ENCODE measurements at places on chromosomes 12 and 14.

DNA sequence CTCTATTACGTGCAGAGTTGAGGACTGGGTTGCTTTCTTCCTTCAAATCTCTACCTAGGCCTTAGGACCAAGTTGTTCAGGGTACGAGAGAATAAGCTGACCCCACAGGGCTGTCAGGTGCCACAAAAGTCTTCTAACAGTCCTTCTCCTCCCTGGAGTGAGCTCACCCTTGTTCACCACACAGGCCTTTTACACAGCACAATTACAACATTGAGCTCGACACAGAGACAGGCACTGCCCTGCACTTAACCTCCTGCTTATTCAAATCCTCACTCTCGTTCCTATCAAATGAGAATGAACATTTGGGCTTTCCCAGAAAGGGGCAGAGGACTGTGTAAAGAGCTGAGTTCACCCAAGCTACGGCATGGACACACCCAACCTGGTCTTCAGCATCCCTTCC is 2.4 kb downstream of the GALNT6 start:
- peak; percentile 18 for DNase-seq

DNA sequence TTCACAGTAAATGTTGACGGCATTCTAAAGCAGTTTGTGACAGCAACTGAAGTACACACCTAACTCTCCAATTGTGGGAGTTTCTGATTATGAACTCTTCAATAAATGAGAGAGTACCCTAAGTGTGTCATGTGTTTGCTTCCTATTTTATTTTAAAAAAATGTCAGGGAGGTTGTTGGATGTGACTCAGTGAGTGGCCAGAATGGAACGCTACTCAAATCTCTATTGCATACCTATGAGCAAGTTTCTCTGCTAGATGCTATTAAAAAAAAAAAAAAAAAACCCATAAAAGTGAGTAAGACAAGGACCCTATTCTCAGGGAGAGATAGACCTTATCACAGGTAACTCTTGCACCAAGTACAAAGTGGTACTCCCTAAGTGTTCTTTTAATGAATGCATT is 256.6 kb downstream of the BTG1 start:
- DNase-seq = no peak

DNA sequence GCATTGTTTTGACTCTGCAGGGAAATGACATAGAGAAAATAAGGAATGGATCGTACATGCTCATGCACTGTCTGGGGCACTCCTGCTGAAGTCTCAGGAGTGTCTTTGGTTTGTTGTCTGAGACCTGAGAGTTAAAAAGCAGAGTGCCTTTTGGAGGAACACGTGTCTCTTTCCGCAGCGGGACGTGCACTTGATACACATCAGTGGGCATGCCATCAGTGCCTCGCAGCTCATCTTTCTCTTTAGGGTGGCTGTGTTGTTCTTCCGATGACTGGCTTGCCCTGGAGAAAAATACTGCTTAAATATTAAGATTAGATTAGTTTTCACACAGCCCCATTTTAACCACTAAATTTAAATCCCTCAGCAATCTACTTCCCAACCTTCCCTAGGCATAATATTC is 835.9 kb downstream of the DIO2 start:
- DNase-seq = no peak

DNA sequence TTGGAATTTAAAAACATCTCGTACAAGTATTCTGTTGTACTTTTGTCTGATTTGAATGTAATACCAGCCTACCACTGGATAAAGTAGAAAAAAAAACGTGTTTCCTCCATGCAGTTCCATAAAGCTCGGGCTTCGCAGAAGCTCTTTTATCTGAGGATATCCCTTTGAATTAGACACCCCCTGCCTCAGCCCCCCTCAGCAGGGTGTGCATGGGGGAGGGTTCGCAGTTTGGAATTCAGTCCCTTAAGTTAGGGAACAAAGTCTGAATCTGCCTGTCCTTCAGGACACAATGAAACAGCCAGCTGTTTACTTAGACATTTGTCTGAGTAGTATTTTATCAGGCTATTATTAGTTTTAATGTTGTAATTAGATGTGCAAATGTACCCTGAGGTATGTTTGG is 234.0 kb upstream of the CAND1 start:
- no peak for DNase-seq

GRCh38 chr14:56886471-56887062 is 76.3 kb upstream of the OTX2 start:
- no peak for DNase-seq

- no peak for DNase-seq
Observed at GRCh38 chr12:107225635-107226034, 132.3 kb upstream of the CRY1 start.

- DNase-seq = peak; percentile 78
Observed at GRCh38 chr14:20631880-20632389, 9.6 kb downstream of the OR6S1 start.

- DNase-seq = no peak
Observed at GRCh38 chr12:39144613-39145061, 239.2 kb upstream of the CPNE8 start.

- DNase-seq = no peak
Observed at GRCh38 chr14:65482757-65483438, 70.4 kb downstream of the FUT8 start.

- DNase-seq = no peak
Observed at GRCh38 chr14:65303899-65304222, 108.7 kb upstream of the FUT8 start.

DNA sequence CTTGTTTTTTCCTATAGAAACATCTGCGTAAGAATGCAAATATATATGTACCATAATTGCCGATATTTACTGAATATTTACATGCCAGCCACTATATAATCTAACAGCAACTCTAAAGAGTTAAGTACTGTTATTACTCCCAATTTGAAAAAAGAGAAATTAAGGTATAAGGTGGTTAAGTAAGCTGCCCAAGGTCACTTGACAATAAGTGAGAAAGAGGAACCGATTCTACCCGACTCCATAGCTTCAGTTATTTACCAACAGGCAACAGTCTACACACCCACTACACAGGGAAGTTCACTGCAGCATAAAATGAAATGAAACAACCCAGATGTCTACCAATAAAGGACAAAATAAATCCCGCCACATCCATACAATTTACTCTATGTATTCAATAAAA is 1.1 kb downstream of the MIS18BP1 start:
- DNase-seq = no peak

DNA sequence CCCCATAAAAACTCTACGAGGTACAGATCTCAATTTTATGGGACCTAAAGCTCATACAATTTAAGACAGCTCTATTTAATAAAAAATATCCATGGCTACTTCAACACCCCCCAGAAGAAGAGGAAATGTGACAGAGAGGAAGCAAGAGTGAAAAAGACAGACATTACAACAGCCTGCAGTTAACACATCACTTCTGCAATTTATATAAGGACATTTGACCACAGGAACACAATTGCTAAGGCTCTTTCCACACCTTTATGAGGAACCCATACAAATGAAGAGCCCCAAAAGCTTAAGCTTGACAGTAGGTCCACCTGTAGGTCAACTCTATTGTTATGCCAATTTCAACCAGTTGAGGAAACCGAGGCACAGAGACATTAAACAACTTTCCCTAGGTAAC is 5.6 kb downstream of the OR10P1 start:
- no peak for DNase-seq

DNA sequence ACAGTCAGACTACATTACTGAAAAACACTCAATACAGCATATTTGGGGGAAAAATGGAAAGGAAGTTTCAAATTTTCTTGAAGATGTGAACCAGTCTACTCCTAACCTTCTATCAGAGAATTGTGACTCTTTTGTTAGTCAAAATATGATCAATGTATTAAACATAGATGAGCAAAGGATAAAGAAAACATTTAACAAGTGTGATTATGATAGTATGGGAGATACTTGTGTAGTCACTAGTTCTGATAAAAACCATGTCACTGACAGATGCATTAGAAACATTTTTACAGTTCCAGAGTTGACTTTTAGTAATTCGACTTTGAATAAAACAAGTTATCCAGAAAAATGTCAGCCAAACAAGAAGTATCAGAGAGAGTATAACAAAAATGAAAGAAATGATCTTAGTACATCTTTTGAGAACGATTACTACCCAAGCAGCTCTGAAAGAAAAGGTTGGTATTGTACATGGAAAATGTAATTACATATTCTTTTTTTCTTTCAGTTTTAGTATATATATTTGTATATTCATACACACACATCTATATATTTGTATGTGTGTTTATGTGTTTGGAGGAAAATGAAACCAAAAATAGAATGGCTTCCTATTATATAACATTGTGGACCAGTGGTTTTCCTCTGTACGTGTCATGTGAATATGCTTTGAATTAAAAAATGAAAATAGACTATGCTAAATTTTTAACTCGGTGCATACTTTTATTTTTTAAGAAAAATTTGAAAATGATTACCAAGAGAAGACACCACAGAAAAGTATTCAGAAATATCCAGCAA is 63.3 kb upstream of the ABCD2 start:
- DNase-seq = no peak

DNA sequence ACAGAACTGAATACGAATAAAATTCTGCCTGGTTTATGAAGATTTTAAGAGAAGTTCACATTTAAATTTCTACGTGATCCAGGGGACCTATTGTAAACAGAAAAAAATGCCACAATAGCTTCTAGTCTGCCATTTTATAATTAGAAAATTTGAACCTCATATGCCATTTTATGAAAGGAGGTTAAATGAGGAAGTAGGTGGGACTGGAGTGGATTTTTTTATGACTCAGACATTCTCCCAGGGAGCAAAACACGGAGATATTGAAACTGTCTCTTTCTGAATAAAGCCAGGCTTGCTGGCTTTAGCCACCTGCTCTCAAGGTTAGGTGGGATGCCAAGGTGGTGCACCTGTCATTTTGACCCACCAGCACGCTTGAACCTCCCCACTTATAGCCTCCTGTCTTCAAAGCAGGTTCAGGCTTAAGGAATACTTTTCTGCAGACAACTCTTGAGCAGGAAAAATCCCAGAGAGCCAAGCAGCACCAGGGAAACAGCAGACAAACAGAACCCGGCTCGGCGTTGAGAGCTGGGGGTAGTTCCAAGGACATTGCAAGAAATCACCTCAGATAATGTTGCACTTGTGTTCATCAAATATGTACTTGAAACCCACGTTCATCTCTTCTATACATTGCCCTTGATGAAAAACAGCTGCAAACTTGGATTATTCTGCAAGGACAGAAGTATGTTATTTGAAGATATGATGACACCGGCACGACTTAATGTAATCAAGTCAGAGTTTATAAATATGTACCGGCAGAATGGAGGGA is 203.7 kb downstream of the PPM1H start:
- DNase-seq = no peak

- no peak for DNase-seq
Observed at GRCh38 chr14:65492266-65492665, 79.7 kb downstream of the FUT8 start.

GRCh38 chr12:31931796-31932715 is 27.2 kb upstream of the RESF1 start:
- DNase-seq = no peak

GRCh38 chr14:103392572-103392971 is 7.4 kb downstream of the MARK3 start:
- DNase-seq = no peak

DNA sequence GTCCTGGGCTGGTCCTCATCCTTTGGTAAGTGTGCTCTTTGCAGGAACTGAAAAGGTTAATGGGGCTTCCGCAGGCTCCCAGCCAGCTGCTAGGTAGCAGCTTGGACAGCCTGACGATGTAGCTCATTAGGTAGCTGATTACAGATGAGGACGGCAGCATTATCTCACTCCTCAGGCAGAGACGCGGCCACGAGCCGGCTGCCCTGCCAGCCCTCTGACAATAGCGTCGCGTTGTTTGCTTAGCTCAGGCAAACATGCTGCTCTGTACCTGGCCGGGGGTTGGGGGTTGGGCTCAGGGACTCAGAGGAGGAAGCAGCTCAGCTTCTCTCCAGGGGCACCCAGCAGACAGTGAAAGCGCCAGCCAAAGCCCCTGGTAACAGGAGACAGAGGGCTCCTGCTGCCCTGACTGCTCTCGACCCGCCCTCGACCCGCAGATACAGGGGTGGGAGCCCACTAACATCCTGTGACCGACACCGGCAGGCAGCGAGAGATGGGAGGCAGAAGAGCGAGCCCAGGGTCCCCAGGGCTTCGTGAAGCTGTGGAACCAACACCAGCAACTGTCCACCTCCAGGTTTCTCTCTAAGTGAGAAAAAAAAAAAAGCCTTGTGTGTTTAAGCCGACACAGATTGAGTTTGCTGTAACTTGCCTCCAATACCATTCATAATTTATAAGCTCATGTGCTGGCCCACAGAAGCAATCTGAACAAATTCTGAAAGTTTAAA is 53.4 kb upstream of the DLK1 start:
- no peak for DNase-seq

DNA sequence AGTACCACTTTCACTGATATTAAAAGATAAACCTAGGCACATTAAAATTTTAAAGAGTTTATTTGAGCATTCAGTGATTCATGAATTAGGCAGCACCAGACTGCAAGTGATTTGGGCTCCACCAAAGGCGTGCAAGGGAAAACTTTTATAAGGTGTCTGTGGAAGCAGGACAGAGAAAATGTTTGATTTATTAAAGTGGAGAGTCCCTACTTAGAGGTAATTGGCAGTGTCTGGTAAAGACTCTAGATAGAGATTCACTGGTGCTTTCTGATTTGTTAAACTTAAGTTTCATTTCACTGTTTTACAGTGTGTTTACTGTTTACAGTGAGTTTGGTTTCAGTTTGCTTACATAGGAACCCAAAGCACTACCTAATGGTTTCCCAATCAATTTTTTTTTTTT is 72.8 kb downstream of the ANKS1B start:
- DNase-seq = no peak

DNA sequence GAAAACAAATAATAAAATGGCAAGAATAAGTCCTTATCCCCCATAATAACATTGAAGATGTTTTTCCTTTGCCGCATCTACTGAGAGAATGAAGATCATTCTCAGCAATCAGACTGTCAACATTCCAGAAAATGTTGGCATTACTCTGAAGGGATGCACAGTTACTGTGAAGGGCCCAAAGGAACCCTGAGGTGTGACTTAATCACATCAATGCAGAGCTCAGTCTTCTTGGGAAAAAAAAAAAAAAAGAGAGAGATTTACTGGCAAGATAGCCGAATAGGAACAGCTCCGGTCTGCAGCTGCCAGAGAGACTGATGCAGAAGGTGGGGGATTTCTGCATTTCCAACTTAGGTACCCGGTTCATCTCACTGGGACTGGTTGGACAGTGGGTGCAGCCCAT is 41.3 kb upstream of the OR6J1 start:
- DNase-seq = no peak

GRCh38 chr12:62683776-62684569 is 217.3 kb downstream of the MON2 start:
- no peak for DNase-seq

GRCh38 chr14:100715803-100716202 is 10.9 kb upstream of the DLK1 start:
- DNase-seq = no peak

- DNase-seq = no peak
Observed at GRCh38 chr14:28161040-28161439, 605.5 kb upstream of the FOXG1 start.

DNA sequence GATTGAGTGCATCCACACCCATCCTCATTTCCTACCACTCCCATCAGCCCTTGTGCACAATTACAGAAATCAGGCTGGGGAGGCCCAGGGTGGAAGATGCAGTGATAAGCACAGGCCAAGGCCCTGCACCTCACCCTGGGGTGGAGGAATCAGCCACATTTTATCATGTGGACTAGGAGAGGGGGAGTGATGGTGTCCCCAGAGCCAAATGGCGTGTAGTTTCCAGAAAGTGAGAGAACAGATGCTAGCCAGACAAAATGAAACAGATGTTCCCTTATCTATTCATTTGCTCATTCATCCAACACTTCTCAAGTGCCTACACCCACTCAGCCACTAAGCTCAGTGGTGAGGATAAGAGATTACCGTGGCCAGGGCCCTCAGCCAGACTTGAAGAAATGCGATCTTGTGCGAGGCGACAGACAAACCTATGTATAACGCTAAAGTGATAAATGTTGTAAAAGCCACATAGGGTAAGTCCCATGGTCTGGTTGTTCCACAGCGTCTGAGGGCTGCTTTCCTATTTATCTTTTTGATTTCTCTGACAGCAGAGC is 93.6 kb downstream of the STAB2 start:
- DNase-seq = peak; percentile 34

All from posterior cingulate gyrus (tissue), 11 donors.